ENCODE measurements at places on chromosomes 7 and 10.
A peak's percentile ranks its signal among the peaks of the same experiment; 100 is the strongest.

DNA sequence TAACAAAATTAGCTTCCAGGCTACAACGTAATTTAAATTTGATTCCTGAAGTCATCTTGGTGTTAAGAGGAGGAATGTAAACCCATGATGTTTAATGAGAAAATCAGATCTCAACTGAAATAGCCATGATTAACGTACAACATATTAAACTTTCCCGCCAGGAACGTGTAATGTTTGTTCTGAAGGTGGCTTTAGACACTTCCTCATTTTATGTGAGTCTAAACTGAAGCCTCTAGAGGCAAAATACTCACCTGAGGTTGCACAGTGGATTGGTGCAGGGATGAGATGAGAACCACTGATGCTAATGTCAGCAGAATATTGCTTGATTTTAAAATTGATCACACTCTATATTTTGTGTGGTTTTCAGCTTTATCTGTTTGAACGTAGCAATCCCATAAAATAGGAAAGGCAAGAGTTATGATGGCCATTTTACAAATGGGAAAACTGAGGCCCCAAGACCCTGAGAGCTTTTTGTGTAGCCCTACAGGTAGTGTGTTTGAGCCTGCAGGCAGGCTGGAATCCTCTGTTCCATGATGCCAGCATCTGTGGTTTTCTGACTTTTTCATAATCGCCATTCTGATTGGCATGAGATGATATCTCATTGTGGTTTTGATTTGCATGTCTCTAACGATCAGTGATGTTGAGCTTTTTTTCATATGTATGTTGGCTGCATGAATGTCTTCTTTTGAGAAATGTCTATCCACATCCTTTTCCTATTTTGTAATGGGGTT is 243.7 kb upstream of the BMPER start:
- no peak for DNase-seq

DNA sequence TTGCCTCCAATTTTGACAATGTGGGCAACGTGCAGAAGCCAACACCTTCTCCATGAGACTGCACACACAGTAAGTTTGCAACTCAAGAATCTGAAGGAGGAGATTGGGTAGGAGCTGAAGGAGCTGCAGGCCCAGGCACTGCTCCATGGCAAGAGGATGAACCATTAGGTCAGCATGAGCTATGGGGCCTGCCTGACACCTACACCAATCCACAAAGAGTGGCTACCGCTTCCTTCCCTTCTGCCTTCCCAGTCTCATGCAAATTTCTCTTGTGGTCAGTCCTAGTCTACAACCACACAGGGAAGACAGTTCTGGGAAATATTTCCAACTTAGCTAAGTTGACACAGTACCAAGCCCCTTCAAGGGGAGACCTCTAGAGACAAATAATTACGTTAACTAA is 142.0 kb upstream of the ADO start:
- DNase-seq, result no peak

DNA sequence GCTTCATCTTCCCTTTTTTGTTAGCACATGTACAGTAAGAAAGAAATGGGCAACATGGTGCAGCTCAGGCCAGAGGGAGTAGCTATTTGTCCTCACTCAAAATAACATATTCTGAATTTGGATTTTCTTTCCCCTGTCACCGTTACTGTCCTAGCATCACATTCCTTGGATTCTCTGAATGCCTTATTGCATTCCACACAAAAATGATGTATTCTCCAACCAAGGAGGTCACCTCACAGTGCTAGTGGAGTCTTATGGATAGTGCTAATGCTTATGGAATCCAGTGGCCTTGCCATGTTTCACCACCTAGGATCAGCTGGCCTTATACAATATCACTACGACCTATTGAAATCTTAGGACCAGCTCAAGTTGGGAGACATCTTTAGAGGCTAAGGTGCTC is 7.2 kb downstream of the PRSS58 start:
- no peak for DNase-seq

- no peak for DNase-seq
These were observed 54.7 kb downstream of the LRRC72 start for GRCh38 chr7:16581286-16581685.

DNA sequence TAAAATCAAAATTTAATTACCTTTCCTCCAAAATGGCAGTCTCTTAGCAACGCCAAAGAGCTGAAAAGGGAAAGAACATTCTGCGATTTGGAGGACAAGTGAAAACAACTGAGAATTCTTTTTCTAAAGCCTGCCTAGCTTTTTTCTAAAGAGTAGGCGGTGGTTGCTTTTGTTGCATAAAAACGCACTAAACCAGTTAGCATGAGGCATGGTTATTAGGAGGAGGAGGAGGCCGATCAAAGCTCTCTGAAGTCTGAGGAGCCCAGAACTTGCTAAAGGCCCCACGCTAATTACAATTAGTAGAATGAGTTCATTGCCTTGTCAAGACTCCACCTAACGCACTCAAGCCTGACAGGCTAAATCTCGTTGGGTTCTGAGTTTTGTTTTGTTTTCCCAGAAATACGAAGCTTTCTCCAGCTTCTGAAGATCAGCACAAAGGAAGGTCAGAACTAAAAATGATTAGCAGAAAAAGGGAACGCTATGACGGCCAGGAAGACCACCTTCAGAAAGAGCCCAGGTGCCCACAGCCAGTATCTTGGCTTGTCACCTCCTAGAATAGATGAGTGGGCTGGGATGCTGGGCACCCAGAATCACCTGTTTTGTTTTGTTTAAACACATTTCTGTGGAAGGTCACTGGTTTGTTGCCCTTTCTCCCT is 72.0 kb downstream of the FGFR2 start:
- no peak for DNase-seq

DNA sequence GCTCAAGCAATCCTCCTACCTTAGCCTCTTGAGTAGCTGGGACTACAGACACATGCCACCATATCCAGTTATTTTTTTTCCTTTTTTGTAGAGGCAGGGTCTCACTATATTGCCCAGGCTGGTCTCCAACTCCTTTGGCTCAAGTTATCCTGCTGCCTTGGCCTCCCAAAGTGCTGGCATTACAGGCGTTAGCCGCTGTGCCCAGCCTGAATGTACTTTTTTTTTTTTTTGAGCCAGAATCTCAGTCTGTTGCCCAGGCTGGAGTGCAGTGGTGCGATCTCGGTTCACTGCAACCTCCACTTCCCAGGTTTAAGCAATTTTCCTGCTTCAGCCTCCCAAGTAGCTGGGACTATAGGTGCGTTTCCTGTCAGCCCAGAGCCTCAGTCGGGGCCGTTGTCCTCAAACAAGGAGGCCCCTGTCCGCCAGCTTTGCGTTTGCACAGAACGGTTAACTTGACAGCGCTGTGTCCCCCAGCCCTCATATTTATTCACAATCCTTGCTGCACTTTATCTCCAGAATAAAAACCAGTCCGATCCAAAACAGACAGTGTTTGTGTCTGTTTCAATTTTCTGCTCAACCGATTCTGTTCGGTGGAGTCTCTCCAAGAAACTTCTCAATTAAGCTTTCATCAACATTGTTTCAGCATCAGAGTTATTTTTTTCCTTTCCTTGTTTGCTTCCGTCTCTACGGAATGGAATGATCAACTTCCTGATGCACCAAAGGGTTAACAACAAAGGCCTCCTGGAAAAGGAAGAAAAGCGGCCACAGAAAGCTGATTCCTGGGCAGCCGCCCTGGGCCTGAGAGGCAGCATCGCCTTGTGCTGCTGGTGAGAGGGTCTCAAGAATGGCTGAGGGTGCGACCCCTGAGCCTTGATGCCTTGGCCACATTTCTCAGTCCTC is 64.5 kb downstream of the PDIA4 start:
- peak; percentile 53 for DNase-seq

DNA sequence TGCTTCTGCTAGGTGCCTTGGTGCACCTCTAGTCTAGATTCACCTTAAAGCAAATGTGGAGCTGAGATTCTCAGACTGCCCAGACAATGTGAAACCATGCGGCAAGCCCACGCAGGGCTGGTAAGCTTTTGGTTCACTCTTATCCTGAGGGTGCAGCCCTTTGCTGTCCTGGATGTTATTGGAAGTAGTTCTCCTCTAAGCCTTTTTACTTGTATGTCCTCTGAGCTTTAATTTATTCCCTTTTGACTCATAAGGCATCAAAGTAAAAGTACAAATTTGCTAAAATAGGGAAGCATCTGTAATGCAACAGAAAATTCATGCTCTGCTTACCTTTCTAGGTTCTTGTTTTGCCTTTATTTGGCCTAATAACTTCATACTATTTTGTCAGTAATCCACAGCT is 186.8 kb downstream of the MACC1 start:
- no peak for DNase-seq

- DNase-seq, result no peak
These were observed 161.9 kb downstream of the BMPER start for GRCh38 chr7:34067005-34067778.

DNA sequence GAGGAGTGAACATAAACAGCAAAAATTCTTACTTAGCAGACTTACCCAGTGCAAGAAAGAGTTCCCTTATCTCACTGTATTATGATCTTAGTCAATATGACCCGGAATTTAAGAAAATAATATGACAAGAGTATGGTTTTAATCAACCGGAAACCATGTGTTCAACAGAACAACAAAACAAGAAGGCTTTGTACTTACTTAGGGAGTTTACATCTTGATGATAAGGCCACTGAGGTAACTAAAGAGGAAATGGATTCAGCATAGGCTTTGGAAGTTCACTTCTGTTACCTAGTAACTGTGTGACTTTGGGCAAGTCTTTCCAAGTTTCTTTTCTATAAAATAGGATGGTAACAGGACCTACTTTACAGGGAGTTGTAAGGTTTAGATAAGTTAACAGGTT is 7.4 kb upstream of the FAS start:
- DNase-seq, result no peak

Measured in kidney (tissue), 22 donors.